ENCODE measurements at places on chromosomes 11 and 22. TPM values are rescaled to one million over a fixed set of nuclear protein-coding genes. Genes with fewer than 3 reads are reported as not detected.

The NXPE1 gene
- total RNA-seq: not detected

- no peak overlapping the region for H3K27ac ChIP-seq
- H3K4me3 ChIP-seq: no peak overlapping the region
- H3K27me3 ChIP-seq: no peaks in the 10 kb centered on the region
- no peaks in the 10 kb centered on the region for H3K36me3 ChIP-seq
These were observed 10.1 kb downstream of the CSRP3 start for GRCh38 chr11:19191530-19192169.

DNA sequence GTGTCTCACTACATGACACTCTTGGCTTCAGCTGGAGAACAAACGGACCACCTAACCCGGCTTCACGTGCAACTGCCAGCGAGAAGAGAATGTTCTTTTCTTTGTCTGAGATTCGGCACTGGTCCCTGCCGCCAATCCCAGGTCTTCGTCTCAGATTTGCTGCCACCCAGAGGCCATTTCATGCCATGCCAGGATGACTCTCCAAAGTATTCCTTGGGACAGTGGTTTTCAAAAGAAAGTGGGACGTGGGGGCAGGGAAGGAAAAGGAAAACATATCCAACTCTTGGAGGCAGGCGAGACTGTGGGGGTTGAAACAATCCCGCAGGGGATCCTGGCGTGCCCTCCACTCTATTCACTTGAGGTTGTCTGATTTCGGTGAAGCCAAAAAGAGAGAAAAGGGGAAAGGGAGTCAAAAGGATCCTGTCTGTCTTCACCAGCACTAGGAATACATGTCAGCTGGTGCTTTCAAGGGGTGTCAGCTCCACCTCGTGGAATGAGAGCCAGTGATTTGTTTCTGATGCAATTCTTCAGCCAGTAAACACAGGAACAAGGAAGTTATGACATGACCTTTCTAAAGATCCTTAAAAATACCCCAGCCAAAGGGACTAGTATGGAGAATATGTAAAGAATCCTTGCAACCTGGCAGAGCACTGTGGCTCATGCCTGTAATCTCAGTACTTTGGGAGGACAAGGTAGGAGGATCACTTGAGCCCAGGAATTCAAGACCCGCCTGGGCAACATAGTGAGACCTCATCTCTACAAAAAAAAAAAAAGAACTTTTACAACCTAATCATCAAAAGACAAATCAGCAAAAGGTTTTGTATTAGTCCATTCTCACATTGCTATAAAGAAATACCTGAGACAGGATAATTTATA lies 41.0 kb upstream of the APLNR start:
- no peak overlapping the region for H3K4me3 ChIP-seq
- H3K4me1 ChIP-seq: peaks cover 14% of the 10 kb centered on the region
- no peaks in the 10 kb centered on the region for H3K36me3 ChIP-seq
- peak overlapping the region; percentile 46 for H3K27ac ChIP-seq
- no peaks in the 10 kb centered on the region for H3K27me3 ChIP-seq
- peak; percentile 59 for DNase-seq

- H3K36me3 ChIP-seq: no peaks in the 10 kb centered on the region
- no peak overlapping the region for H3K27ac ChIP-seq
- no peaks in the 10 kb centered on the region for H3K27me3 ChIP-seq
These were observed 119.8 kb downstream of the MPPED1 start for GRCh38 chr22:43531651-43532050.

- H3K36me3 ChIP-seq: no peaks in the 10 kb centered on the region
- H3K4me3 ChIP-seq: peak overlapping the region; percentile 81
- H3K27me3 ChIP-seq: no peaks in the 10 kb centered on the region
- peak; percentile 10 for DNase-seq
These were observed 1.1 kb downstream of the RBFOX2 start for GRCh38 chr22:36027579-36027934.

GRCh38 chr22:27146866-27147633 lies 489.7 kb downstream of the MIAT start:
- DNase-seq: no peak
- no peak overlapping the region for H3K4me3 ChIP-seq
- H3K36me3 ChIP-seq: no peaks in the 10 kb centered on the region
- H3K27ac ChIP-seq: no peak overlapping the region

Data from tibial nerve (tissue), 4 donors.